ENCODE measurements at places on chromosomes 12 and 14.
A peak's percentile ranks its signal among the peaks of the same experiment; 100 is the strongest.

- no peak for DNase-seq
These were observed 424.0 kb downstream of the ZFP36L1 start for GRCh38 chr14:68368850-68369249.

DNA sequence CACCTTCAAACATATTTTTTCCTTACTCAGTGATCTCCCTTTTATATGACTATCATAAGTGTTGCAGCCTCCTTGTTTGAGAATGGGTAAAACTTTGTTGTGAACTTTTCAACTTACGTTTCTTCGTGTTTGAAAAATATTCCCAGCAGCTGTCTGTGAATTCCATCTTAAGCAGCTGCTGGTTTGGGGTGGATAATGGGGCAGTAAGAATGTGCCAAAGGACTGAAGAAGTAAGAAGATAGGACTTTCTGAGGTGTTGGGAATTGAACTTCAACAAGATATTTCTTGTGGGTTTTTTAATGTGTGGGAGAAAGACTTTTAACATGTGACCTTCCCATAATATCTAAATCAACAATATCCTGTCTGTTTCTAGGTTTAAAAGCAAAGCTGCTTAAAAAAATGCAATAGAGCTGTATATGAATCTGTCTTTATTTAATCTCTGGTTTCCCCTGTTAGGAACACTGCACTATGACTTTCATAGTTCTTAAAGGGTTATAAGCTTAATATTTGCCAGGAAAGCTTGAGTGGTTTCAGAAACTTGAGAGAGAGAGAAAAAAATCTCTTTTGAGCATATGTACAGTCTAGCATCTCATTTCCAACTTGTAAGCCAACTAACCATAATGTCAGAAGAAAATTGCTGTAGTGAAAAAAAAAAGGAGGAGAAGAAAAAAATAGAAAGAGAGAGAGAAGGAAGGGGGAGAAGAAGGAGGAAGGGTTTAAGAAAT, 1659.2 kb upstream of the FLRT2 start:
- no peak for DNase-seq

DNA sequence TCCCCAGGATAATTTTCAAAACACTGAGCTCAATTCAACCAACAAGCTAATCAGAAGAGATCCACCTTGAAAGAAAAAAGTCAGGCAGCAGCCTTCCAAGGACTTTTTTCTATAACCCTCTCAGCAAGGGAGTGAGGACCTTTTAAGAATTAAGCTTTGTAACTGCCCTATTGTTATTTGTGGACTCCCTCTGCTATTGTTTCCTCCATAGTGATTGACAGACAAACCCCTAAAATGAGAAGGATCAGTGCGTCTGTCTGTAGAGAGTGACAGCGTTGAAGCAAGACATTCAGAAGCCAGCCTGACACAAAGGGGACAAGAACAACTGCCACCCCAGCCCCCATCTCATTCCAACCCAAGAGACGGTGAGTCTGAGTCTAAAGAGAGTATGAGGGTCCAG, 30.3 kb upstream of the BTG1 start:
- DNase-seq, result no peak

- no peak for DNase-seq
These were observed 4.6 kb upstream of the SLC8B1 start for GRCh38 chr12:113339540-113339939.

GRCh38 chr14:64689289-64689688, 14.9 kb upstream of the PLEKHG3 start:
- no peak for DNase-seq

DNA sequence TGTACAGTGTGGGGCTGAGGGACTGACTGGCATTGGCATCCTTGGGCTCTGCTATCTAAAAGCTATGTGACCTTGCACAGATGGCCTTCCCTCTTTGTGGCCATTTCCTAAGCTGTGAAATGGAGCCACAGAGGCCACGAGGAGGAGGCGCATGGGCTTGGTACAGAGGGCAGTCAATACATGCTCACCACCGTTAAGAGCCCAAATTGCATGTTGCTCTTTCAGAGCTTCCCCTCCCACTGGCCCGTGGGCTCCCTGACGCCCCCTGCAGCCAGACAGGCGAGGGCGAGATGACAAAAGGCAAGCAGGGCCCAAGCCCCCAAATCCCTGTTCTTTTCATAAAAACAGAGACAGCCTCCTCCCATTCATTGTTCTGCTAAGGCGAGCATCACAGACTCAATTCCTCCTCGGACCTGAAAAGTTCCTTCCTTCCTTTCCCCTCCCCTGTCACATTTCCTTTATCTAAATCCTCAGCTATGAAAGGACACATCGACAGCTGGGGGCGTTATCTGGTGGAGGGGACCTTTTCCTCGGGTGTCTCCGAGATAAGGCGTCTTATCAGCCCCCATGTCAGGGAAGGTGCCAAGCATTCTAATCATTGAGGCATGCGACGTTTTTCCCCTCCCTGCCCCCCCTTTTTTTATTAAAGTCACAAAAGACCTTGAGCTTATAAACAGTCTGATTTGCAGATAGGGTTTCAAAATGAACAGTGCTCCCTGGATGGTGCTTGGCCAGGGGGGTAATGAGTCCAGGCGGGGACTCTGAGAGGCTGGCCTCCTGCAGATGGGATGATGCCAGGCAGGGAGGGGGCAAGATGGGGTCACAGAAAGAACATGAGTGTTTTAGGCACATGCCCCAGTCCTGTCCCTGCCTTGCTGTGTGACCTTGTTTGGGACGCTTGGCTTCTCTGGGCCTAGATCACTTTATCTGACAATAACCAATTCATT, 26.4 kb downstream of the FAM222A start:
- no peak for DNase-seq

DNA sequence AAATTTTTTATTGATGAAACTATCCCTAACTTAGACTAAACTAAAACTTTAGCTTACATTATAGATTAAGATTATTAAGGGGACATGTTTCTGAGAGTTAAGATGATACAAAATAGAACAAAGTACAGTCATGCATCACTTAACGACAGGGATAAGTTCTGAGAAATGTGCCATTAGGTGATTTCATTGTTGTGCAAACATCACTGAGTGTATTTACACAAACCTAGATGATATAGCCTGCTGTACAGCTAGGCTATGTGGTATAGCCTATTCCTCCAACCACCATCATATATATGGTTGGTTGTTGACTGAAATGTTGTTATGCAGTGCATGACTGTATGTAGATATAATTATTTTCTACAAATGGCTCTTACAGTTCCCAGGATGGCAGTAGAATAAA, 46.5 kb downstream of the ATP6V1D start:
- no peak for DNase-seq

GRCh38 chr12:52014567-52015530, 8.1 kb downstream of the TAMALIN start:
- no peak for DNase-seq

DNA sequence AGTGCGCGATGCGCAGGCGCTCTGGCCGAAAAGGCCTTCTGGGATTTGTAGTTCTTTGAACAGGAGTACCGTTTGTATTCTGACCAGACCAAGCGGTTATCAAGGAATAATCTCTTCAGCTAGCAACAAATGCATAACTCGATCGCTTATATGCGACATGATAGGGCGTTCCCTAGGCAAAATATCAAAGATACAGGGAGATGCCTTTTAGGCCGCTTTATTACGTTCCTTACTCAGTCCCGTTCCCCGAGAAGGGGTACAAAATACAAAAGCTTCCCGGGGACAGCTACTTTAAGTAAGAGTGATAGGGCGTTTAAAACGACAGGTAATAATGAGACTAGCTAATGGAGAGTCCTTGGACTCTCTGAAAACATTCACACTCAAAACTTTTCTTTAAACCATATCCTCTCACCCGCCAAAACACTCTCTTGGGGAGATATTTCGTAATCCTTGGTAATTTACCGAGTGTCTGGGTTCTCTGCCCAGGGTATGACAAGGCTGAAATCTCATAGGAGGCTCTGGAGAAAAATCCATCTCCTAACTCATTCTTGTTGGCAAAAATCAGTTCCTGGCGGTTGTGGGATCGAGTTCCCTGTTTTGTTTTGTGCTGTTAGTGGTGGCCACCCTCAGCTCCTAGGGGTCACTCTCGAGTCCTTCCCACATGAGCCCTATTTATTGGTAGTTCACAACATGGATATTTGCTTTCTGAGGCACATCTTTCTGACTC, 412 bp upstream of the SNW1 start:
- no peak for DNase-seq

- DNase-seq, result no peak
These were observed 75.9 kb downstream of the TNFAIP2 start for GRCh38 chr14:103199124-103199523.

DNA sequence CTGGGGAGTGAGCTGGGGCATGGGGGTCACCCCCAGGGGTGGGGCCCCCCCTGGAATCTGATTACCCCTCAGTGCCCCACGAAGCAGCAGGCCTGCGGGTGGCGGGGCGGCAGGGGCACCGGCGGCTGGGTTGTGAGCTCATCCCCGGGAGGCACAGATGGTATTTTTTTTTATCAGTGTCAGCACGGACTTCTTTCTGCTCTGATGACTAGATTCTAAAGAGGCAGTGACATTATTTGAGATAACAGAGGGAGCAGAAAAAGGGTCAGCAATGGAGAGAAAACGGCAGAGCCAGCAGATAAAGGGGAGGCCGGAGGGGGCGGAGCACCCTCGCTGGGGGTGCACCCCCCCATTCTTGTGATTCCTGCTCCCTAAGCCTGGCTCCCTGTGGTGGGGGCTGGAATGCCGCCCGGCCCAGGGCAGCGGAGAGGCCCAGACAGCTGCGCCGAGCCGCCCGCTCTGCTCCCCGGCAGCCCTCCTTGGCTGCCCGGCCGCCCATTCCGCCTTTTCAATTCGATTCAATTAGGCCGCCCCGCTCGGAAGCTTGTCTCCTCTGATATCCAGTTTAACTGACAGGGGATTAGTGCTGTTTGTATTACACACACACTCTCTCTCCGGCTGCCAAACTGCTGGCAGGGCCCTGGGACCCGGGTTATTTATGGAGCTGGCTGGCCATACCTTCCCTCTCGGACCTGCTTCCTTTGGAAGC, 32.9 kb downstream of the MVK start:
- no peak for DNase-seq

GRCh38 chr12:107518868-107519267, 166.7 kb upstream of the PWP1 start:
- no peak for DNase-seq

GRCh38 chr14:83173687-83174086, 1640.0 kb upstream of the SEL1L start:
- no peak for DNase-seq

DNA sequence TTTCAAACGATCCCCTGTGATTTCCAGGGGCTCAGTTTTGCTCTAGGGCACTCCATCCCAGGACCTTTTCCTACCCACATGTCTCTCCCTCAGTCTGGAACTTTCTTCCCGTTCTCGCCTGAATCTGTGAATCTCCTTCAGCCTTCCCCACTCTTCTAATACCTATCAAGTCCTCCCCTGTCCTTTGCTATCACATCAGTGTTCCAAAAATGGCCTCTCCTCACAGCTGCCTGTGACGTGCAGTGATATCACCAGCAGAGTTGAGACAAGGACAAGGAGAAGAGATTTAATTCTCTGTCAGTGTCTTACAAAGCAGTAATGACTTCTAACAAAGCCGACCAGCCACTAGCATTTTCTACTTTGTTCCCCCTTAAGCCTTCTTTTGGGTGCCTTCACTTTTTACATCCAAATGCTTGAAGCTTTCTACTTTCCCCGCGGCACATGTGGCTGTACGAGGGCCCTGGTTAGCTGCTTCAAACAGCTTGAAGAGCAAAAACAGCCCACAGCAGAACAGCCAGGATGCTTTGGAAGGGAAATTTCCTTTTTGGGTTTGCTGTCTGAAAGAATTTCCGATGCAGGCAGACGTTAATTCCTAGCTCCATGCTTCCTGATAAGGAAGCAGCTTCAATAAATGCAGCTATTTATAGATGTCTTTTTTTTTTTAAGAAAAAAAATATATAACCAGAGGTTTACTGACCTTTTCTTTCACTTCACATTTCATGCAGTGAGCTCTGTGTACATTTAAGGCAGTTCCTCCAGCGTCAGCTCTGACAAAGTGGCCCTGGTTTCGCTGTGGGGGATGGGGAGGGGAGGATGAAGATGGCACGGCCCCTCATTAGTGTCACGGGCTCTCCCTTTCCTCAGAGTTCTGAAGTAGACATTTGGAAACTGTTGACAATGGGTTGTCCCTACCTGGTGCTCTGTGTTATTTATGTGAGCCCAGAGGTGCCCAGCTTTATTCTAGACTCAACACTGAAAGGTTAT, 109.3 kb downstream of the ETV6 start:
- DNase-seq, result peak; percentile 35

- peak; percentile 31 for DNase-seq
These were observed 55.1 kb downstream of the CMAS start for GRCh38 chr12:22100958-22101748.

GRCh38 chr12:38155526-38156496, 160.8 kb upstream of the ALG10B start:
- no peak for DNase-seq

GRCh38 chr12:52874573-52875435, 26.0 kb upstream of the KRT78 start:
- no peak for DNase-seq

DNA sequence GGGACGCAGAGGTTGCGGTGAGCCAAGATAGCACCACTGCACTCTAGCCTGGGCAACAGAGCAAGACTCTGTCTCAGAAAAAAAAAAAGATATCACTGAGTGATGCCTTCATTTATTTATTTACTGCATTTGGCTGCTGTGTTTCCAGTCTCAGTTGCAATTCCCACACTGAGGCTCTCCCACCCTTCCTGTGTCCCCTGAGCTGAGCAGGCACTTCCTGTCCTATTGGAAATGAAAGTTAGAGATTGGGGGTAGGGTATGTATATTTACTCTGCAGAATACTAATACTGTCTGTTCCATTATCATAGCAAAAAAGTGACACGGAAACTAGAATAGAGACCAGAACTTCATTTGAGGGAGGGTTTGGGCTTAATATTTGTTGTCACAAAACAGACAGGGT, 1.6 kb upstream of the RBMS2 start:
- no peak for DNase-seq

GRCh38 chr14:75689012-75689411, 28.0 kb downstream of the TTLL5 start:
- no peak for DNase-seq

DNA sequence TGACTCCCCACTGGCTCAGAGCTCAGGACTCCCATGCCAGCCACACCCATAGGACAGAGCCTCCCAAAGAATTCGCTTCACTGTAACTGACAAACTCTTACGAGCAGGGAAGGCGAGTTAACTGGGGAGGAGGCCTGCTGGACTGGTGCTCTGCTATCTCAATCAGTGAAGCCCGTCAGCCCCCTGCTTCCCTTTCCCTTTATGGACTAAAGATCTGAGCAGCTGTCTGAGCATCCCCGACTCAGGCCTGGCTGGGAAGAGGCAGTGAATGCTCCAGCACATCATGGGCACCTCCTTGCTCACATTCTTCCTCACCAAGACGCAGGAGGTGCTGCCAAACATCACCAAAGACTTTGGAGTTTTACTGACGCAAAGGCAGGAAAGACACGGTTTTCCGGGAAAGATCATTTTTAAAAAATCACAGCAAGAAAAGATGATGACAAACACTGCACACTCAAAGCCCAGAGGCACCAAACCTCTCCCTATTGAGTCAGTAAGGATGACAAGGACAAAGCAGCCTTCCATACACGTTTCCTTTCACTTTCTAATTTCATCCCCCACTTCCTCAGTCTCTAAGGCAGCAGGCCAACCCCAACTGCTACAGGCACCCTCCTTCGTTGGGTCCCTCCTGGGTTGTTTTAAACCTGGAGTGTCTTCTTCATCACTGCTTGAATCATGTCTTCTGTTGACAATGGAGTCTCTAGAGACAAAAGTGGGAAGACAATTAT, 45.0 kb upstream of the P2RX7 start:
- DNase-seq, result peak; percentile 44

GRCh38 chr12:55847033-55847432, 4.3 kb upstream of the MMP19 start:
- DNase-seq, result no peak

Measured in GM10248 (cell line).